ENCODE measurements at places on chromosomes 12 and 14.

DNA sequence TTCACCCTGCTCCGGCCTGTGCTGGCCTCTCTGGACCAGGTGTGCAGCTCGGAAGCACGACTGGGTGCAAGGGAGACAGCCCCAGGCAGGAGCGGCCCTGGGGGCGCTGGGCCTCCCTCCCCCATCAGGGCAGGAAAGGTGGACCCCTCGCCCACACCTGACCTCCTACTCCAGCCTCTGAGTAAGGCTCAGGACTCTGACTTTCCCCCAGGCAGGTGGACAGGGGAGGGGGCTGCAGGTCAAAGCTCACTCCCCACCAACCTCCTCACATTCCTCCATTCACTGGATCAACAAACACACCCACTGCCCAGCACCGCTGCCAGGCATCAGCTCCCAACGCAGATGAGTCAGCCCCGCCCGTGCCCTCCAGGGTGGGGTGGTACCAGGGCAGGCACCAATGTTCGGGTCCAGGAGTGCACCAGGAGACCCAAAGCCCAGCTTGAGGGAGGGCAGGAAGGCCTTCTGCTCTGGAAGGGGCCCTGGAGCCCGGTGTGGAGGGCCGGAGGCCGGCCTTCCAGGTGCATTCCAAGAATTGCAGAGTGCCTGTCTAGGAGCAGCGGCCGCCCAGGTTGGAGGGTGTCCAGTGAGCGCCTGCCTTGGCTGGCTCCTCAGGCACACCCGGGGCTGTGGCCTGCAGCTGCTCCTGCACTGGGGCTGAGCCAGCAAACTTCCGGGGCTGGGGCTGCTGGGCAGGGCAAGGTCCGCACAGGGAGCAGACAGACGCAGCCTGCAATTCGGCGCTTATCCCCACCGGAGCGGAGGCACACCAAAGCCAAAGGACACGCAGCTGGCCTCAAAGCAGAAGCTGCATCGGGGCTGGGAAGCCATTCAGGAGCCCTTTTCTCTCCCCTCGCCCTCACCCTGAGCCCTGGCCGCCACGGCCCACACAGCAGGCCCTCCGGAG is 1.6 kb upstream of the INF2 start:
- DNase-seq = no peak

DNA sequence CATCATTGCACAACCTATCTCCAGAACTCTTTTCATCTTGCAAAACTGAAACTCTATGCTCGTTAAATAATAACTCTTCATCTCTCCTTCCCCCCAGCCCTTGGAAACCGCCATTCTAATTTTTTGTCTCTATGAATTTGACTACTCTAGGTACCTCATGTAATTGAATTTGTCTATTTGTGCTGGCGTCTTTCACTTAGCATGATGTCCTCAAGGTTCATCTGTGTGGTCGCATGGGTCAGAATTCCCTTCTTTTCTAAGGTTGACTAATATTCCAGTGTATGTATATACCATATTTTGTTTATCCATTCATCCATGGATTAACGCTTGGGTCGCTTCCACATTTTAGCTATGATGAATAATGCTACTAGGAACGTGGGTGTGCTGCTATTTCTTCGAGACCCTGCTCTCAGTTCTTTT is 80.1 kb downstream of the PLXNC1 start:
- no peak for DNase-seq

DNA sequence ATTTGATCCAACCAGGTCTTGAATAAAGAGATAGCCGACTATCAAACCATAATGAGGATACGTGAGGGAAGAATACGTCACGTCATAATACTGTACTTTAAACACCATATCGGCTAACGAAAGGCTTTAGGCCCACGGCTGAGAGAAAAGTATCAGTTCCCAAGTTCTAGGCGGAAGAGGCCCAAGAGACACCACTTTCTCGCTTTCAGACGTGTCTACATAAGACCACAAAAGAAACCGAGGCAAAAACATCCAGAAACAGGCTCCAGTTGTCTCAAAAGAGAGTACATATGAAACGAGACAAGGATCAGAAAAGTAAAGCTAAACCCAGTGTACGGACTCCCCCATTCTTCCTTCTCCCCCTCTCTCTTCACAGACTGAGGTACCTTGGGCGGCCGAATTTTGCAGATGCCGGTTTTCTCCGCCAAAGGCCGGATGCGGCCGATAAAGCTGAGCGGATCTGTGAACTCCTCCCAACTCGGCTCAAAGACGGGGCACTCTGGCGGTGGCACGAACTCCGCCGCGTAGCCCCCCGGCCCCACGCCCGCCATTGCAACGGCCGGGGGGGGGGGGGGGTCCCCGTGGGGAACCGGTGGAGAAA is 479 bp downstream of the KDM5A start:
- no peak for DNase-seq

- DNase-seq = no peak
These were observed 114.0 kb downstream of the PRMT8 start for GRCh38 chr12:3604748-3605586.

DNA sequence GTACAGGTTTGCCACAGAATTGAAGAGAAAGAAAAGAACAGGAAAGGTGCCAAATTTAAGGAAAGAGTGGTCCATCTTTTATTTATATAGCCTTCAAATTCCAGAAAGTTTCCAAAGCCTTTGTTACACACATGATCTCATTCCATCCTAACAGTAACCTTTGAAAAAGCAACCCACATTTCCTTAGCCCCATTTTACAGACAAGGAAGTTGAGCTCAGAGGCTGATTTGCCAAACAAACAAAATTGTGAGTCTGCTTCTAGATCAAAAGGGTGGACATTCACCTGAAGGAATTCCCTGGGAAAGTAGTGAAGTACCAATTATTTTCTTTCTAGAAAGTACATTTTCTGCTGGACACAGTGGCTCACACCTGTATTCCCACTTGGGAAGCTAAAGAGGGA is 32.0 kb downstream of the KICS2 start:
- no peak for DNase-seq

- DNase-seq = no peak
These were observed 83.7 kb downstream of the TNFAIP2 start for GRCh38 chr14:103206836-103207387.

All from activated T-cell treated with anti-CD3 and anti-CD28 coated beads, Interleukin-2, amount 50 U/mL, for 48 hours (primary cell).